PC-3 (cell line): ENCODE measurements at places on chromosomes 6 and 20. TPM values are rescaled to one million over a fixed set of nuclear protein-coding genes. Genes with fewer than 3 reads are reported as not detected.

Gene PLEKHG1
- total RNA-seq: 1.3 and 1.4 TPM in 2 replicates

Gene KHDC1L
- total RNA-seq: 0.80 and 2.4 TPM in 2 replicates

Gene TRDN
- total RNA-seq: not detected in 2 replicates

Gene CST4
- 0.98 TPM in 1 of 2 replicates, not detected in the other for total RNA-seq

Gene LGSN
- not detected in 2 replicates for total RNA-seq

Gene EDN3
- not detected in 2 replicates for total RNA-seq

Gene C6orf141
- 43.8 and 49.4 TPM in 2 replicates for total RNA-seq

Gene LAMP5
- not detected in 2 replicates for total RNA-seq

Gene USP49
- total RNA-seq: 2.3 and 5.7 TPM in 2 replicates

Gene SLC16A10
- total RNA-seq: 0.69 and 2.9 TPM in 2 replicates

Gene CCR6
- not detected in 2 replicates for total RNA-seq

Gene TFAP2C
- total RNA-seq: 36.3 and 37.6 TPM in 2 replicates

Gene FAM162B
- not detected in 2 replicates for total RNA-seq

Gene NRSN1
- total RNA-seq: not detected in 2 replicates

Gene FKBP1A
- total RNA-seq: 178 and 198 TPM in 2 replicates

Gene PSORS1C2
- not detected in 2 replicates for total RNA-seq

Gene CHRNA4
- not detected in 2 replicates for total RNA-seq

Gene GRM1
- total RNA-seq: 0.11 TPM in 1 of 2 replicates, not detected in the other

Gene MOCS1
- 6.0 and 8.6 TPM in 2 replicates for total RNA-seq

Gene FAM217A
- total RNA-seq: not detected in 2 replicates

Gene FAM83D
- total RNA-seq: 69.6 and 81.4 TPM in 2 replicates

Gene GMPR
- 5.0 and 5.8 TPM in 2 replicates for total RNA-seq

Gene LTB
- total RNA-seq: 1.5 TPM in 1 of 2 replicates, not detected in the other

Gene CHD6
- 19.5 and 34.7 TPM in 2 replicates for total RNA-seq

Gene PRL
- not detected in 2 replicates for total RNA-seq

Gene ZNF391
- 1.7 and 5.9 TPM in 2 replicates for total RNA-seq

Gene IL17F
- total RNA-seq: not detected in 2 replicates

Gene DNAH8
- total RNA-seq: 0.06 and 0.15 TPM in 2 replicates

Gene LY6G6F
- total RNA-seq: not detected in 2 replicates

Gene SOX18
- total RNA-seq: 1.1 and 1.5 TPM in 2 replicates

Gene FAM229B
- total RNA-seq: 2.8 and 6.7 TPM in 2 replicates

Gene SYNCRIP
- total RNA-seq: 63.8 and 76.6 TPM in 2 replicates

Gene RBPJL
- total RNA-seq: not detected in 2 replicates

Gene TCP11
- total RNA-seq: 1.3 and 1.7 TPM in 2 replicates

Gene SIRPD
- 0.18 and 0.23 TPM in 2 replicates for total RNA-seq

Gene C20orf204
- 2.1 and 3.4 TPM in 2 replicates for total RNA-seq

Gene PAX1
- total RNA-seq: not detected in 2 replicates

Gene C6orf132
- 66.0 and 86.3 TPM in 2 replicates for total RNA-seq

Gene KCNK16
- not detected in 2 replicates for total RNA-seq

Gene SLC17A2
- total RNA-seq: not detected in 2 replicates

Gene CLPSL1
- total RNA-seq: not detected in 2 replicates

Gene LINC00237
- total RNA-seq: not detected in 2 replicates

Gene SPATS1
- total RNA-seq: not detected in 2 replicates

Gene CTCFL
- total RNA-seq: not detected in 2 replicates

Gene TINAG
- not detected in 2 replicates for total RNA-seq

Gene SLC23A2
- total RNA-seq: 18.3 and 20.2 TPM in 2 replicates
